ENCODE measurements at places on chromosomes 11 and 22. TPM values are rescaled to one million over a fixed set of nuclear protein-coding genes. Genes with fewer than 3 reads are reported as not detected.

GRCh38 chr11:129698212-129698611 is 117.4 kb upstream of the TMEM45B start:
- DNase-seq = peak; percentile 39

The CSTPP1 gene
- 26.2 TPM for total RNA-seq

GRCh38 chr11:77092382-77092781 is 10.3 kb upstream of the OMP start:
- peak; percentile 45 for DNase-seq

DNA sequence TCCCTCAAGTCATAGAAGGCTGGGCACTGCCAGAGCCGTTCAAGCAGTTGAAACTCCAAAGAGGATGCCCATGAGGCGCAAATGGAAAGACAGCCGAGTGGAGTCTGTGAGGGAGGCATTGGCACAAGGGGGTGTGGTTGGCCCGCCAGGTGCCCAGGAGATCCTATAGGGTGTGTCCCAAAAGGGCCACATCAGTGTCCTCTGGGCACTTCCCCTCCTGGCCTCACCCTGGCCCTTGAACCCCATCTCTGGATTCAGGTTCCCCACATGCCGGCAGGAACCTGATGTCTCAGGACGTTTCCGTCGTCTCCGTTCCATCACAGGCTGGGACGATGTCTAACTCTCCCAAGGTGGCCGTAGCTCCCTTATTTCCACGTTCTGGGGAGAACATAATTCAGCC is 54.3 kb downstream of the SBF1 start:
- no peak for DNase-seq

The GDPD4 gene
- not detected for total RNA-seq

The KRTAP5-7 gene
- total RNA-seq = 0.46 TPM

The PHF21B gene
- 0.12 TPM for total RNA-seq

DNA sequence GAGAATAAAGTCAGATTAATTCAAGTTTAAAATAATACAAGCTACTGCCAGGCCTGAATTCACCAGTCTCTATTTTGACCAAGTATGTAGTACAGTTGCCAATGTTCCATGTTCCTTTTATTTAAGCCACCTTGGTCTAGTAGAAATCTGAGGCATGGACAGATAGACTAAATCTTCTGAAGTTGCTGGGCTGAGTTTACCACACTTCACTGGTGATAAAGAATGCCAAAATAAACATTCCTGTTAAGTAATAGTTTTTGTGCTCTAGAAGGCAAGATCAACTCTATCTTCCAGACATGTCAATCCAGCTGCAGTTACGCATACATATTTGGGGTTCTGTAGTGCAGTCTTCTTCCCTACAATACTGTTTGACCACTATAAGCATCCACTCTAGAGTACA is 83.9 kb upstream of the C11orf87 start:
- DNase-seq = no peak

The TRIM49 gene
- not detected for total RNA-seq

DNA sequence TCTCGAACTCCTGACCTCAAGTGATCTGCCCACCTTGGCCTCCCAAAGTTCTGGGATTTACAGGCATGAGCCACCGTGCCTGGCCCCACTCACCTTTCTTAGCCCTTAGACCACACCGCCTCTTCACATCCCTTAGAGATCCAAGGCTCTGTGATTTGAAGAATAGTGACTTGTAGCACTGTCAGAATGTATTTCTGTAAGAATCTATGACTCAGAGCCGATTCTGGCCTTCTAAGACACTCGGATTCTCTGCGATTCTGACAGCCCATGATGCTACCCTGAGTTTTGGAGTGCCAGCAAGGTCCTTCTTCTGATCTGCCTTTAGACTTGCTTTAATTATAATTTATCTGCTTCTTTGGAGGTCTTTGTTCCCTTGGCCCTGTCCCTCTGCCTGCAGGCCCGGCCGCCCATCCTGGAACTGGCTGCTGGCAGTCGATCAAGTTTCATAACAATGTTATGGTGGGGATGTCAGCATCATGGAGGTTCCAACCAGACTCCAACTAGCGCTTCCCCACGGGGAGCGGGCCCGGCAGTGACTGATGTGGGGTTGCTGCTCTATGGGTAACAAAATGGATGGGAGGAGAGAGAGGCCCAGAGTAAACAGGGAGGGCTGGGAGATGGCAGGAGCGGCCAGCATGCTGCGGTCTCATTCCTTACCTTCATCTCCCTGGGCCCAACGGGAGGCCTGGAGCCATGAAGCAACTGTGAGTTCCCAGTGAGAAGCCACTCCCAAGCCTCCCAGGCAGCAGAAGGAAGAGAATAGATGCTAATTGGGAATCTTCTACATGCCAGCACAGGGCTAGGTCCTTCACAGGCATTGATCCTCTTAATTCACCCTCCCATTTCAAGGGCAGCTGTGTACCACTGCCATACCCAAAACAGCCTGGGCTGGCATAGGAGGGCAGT is 55.7 kb upstream of the RASD2 start:
- no peak for DNase-seq

The MISFA gene
- total RNA-seq = 4.6 TPM

The CEND1 gene
- not detected for total RNA-seq

The CNTN5 gene
- total RNA-seq = not detected

DNA sequence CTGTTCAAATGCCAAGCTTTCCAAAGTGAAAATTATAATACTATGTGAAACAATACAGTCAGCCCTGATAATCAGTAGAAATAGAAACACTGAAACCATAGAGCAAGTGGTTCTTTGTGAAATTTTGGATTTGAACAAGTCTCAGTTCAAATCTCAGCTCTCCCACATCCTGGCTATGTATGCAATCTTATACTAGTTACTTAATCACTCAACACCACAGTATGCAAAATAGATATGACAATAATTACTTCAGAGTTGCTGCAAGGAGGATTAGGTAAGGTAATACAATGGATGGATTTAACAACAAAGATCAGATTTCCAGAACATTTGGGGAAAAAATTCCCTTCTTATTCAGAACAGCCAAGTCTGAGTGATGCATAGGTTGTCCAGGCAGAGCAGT is 851.8 kb upstream of the CCDC90B start:
- no peak for DNase-seq

DNA sequence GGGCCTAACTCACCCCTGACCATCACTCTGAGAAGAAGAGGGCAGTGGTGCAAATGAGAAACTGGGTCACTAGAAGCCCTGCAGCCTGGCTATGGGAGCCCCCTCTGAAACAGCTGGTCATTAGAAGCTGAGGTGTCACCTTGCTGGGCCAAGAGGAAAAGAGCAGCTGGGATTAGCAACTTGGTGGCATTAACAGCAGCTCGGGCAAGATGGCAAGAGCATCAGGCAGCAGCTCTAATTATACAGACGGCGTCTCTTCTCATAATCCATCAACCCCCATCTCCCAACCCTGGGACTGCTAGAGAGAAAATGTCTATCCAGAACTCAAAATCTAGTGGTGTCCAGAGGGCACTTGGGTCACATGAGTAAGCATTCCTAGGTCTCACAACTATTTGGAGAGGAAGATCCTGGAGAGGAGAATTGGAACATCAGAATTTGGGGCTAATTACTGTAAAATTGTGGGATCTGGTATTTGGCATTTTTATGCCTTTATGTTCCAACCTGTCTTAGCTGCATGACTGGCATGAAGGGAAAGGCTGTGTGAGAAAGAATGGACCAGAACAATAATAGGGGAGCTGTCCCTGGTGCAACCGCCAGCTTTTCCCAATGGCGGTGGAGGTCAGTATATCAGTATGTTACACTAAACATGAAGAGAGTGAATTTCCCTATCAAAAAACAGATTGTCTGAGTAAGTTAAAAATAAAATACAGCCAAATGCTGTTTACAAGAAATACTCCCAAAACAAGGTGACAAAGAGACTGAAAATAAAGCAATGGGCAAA is 7.6 kb upstream of the LMO1 start:
- peak; percentile 21 for DNase-seq

The RAB38 gene
- total RNA-seq = 8.1 TPM

DNA sequence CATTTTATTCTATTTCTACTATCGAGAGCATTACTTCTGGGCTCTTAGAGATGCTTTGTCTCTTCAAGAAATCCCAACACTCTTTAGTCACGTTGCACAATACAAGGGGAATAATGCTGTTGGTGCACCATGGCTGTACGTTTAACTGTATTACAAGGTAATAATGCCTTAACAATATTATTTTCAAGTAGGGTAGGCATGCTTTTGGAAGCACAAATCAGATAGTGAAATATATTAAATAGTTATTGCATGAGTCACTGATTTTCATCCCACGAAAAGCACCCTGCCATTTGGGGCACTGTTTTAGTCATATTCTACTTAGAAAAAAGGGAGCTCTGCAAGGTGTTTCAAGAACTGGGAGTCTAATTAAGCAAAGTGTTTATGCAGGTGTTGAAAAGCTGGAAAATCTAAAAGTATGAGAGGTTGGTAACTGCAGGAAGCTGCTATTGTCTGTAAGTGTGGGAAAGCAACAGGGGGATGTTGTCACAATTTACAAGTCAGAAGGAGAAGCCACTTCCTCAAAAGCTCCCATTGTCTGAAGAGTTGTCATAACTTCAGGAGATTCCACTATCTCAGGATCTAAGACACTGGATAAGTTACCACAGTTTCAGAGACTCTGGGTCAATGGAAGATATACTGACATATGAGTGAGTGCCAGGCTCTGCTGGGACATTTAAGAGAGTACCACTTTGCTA is 218.2 kb downstream of the JRKL start:
- DNase-seq = no peak

DNA sequence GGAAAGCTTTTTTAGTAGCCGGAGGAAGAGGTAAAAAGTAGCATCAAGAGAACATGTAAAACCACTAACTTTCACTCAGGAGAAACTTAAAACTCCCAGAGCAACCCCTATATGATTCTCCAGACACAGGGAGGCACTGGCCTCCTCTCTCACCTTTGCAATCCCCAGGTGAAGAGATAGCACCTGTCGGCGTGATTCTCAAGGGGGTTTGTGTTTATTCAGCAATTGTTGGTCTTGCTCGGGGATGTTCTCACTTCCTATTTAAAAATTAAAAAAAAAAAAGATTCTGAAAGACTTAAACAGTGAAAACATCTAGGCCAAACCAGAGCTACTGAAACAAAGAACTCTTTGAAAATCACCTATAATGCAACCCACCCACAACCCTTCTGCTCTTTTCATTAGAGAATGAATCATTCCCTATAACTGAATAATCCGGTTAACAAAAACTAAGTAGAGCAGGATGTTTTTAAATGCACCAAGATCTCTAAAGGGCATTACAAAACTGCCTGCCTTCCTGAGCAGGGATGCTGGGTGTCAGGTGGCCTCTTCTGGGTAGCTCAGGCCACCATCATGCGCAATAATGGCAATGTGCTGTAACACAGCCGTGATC is 24.9 kb downstream of the DHCR7 start:
- DNase-seq = no peak

The GPHA2 gene
- total RNA-seq = not detected

DNA sequence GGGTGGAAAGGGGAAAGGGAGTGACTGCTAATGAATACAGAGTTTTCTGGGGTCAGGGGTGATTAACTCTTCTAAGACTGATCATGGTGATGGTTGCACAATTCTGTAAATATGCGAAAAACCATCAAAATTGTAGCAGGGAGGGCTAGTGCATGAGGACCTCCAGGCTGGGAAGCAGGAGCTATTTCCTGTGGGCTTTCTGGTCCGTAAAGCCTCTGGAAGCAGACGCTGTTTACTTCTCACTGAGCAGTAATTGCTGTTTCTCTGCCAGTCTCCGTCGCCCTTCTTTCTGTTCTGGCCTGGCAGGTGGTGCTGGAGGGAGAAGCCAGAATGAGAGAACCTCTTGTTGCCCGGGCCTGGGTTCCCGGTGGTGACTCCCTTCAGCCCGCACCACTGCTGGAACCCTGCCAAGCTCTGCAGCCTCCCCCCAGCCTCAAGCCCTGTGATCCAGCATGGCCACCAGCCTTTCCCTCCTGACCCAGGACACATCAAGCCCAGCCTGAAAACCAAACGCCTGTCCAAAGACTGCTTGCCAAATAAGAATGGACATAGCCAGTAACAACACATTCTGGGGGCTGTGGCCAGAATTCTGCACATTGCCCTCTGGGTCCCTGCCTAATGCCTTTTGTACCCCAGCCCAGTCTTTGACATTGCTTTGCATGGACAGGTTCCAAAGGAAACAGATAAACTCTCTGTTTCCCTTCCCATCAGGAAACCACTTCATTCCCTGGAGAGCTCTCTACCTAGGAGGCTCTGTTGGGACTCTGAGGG is 201.0 kb upstream of the NAV2 start:
- peak; percentile 66 for DNase-seq

- DNase-seq = no peak
These were observed 5.8 kb upstream of the BRD1 start for GRCh38 chr22:49833340-49834007.

DNA sequence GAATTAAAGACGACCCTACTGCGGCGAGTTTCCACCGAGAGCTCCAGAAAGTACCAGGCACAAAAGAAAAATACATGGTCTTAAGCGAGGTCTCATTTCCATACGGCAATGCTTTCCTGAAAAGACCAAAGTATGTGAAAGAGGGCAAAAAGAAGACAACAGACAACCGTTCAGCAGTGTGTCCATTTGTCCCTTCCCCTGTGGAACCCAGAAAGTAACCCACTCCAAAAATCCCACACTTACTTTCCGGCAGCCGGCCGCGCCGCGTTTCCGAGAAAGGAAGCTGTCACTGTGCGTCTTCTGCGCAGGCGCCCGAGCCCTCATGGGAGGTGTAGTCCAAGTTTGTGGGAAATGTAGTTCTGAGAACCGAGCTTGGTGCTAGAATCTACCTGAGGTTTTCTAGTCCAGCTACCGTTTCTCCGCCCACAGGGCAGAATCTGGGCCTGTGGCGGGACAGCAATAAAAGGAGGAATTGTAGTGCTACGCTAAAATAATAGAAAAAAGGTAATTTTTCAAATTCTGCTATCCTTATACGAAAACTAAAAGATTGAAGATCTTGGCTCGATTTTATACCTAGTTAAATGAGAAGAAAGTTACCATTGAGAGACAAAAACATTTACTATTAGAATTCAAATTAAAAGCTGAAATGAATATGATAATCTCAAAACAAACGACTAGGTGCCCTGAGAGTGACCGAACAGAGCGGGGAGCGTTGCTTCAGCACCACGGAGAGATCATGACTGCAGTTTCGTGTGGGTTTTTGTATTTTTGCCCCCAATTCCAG is at the start of gene PUS3:
Gene PUS3, minus strand, starts transcription at position 280 of the 784 bp plus-strand sequence. CDS start 6,922 bp downstream, outside the sequence.
- DNase-seq = peak; percentile 96

The EIF3F gene
- 200 TPM for total RNA-seq

GRCh38 chr22:26615149-26615548 is 2.7 kb downstream of the CRYBB1 start:
- DNase-seq = no peak

DNA sequence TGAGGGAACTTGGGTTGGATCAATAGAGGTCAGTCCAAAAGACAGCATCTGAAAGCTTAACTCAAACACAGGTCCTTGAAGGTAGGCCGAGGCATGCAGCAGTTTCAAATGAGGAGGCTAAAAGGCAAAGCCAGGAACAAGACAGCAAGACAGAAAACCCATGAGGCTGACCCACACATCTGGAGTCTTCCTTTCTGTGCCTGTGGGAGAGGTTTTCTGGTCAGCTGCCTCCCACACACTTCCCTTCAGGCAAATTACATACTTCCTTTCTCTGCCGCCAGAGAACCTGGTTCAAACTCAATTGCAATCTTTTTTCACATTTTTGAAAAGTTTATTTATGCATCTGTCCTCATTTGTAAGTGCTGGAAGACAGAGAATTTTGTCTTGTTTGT is 29.8 kb upstream of the CRTAM start:
- DNase-seq = no peak

The VPREB1 gene
- total RNA-seq = not detected

The ELMOD1 gene
- total RNA-seq = 2.8 TPM
